ENCODE measurements at places on chromosomes 12 and 14.
A peak's percentile ranks its signal among the peaks of the same experiment; 100 is the strongest.

DNA sequence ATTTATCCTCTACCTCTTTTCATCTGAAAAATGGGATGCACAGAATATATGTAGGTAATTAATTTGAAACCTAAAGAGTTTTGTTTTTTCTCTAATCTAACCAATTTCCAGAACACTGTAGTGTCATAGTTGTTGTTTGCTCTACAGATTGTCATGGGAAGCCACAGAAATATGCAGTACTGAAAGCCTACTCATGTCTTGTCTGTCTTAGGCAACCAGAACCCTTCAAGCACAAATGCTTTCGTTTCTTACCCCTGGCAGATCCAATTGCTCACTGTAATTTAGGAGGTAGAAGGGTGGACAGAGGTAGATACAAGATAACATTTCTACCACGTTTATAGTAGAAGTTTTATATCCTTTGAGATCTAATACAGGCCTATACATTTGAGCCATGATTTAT, 330.2 kb upstream of the NOVA1 start:
- no peak for DNase-seq

DNA sequence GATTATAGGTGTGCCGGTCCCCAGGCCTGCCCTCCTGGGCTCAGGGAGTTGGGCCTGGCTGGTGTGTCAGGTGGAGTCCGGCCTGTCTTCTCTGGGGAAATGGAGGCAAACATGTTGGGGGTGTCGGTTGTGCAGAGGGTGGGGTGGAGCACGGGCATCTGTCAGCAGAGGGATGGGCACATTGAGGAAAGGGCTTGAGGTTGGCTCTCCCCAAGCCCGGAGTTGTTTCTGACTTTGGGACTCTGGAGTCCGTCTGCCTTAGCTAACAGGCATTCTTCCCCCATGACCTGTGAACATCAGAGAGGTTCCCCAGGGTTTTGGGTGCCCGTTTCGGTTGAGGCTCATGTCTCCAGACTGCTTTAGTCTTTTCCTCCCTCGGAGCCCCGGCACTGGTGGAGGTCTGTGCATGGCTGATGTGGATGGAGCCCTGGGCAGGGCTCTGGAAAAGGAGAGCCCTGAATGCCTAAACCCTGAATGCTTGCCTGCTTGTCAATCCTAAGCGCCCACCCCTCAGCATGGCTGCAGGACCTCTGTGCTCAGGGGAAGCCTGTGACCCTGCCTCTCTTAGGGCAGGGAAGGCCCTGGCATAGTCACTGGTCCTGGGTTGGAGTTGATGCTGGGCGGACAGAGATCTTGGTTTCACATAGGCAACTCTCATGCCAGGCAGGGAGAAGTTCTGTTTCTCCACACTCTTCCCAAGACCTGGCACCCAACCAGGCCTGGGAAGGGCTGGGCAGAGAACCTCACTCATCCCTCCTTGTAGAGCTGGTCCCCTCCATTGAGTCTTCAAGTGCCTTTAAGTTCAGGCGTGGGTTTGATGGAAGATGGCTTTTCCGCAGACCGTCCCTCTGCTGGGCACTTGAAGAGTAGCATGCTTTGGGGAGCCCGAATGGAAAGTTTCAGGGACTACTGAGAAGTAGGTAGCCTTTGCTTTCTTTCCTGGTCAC, 12.9 kb downstream of the NYNRIN start:
- DNase-seq, result peak; percentile 51

DNA sequence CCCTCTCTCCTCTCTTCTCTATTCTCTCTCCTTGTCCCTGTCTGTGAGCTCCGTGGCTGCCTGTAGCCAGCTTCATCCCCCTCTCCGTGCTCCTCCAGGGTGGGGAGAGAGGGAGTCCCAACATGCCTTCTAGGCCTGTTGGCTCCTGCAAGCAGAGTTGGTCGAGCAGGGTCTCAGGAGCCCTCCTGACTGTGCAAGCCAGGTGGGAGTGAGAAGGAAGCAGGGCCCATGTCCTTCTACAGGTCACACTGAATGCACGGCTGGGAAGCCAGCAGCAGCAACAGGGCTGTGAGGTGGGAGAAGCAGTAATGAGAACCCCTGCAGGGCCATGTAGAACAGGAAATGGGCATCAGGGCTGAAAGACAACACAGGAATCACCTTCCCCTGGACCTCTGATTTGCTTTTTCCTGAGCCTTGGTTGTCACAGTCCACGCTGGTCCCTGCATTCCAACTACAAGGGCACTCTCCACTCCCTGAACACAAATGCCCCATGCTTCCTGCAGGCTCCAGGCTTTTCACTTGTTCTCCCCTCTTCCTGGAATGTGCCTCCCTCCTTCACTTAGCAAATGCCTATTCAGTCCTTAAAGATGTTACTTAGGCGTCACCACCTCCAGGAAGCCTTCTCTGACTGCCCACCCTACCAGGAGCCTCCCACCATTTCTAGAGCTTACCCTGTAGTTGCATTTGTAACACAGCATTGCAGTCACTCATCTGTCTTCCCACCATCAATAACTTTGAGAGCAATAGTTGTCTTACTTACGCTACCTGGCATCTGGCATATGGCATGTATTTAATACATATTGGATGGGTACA, 51.2 kb downstream of the TSPAN11 start:
- no peak for DNase-seq

- DNase-seq, result no peak
These were observed 130.2 kb upstream of the EEA1 start for GRCh38 chr12:93059288-93059687.

GRCh38 chr14:74977164-74977900, 21.9 kb upstream of the PGF start:
- no peak for DNase-seq

DNA sequence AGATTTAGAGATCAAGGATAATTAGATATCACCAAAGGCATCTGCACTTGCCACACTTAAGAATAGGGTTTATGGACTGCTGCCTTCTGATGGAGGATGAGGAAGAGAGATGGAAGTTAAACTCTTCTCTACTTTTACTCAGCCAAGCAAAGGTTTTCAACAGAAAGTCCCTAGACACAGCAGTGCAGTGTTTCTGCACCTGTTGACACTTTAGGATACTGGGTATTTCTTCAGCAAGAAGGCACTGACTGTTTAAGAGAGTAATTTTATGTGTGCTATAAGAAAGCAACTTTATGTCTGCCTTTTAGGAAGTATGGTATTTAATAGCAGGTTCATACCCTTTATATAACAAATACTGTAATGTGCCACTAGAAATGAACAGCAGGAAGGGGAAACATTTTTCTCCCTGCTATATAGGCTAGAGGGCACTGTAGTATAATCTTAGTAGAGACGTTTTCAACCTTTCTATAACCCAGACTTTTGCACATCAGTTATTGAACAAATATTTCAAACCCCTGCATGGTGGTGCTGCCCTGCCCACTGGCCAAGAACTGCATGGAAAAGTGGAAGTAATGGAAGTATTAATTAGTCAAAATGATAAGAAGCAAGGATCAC, 225.0 kb upstream of the GRIP1 start:
- DNase-seq, result no peak

GRCh38 chr14:69083181-69083580, 69.7 kb downstream of the DCAF5 start:
- no peak for DNase-seq

DNA sequence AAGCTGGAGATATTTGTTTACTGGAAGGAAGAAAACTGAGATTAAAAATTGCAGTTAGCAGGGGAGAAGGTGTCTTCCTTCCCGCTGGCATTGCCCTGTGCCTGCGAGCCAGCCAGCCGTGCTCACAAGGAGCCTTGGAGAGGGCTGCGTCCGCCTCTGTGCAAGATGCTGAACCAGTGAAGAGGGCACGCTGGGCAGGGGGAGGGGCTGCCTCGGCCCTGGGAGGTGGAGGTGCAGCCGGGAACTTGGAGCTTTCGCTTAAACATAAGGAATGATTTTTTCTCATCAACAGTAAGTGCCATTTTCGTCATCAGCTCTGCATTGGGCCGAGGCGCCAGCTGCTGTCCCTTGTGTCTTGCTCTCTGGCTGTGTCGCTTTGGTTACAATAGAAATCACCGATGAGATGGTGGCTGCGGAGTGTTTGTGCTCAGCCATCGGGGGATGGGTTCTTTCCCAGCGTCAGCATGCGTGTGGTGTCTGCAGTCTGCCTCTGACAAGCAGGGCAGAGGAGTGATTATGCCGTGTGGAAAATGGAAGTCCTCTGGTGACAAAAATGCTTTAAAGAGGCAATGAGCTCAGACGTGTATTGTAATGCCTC, 97.3 kb downstream of the ESR2 start:
- peak; percentile 57 for DNase-seq

GRCh38 chr12:8052679-8053078, 13.5 kb downstream of the C3AR1 start:
- no peak for DNase-seq

GRCh38 chr12:82862069-82862841, 175.5 kb downstream of the TMTC2 start:
- peak; percentile 67 for DNase-seq

DNA sequence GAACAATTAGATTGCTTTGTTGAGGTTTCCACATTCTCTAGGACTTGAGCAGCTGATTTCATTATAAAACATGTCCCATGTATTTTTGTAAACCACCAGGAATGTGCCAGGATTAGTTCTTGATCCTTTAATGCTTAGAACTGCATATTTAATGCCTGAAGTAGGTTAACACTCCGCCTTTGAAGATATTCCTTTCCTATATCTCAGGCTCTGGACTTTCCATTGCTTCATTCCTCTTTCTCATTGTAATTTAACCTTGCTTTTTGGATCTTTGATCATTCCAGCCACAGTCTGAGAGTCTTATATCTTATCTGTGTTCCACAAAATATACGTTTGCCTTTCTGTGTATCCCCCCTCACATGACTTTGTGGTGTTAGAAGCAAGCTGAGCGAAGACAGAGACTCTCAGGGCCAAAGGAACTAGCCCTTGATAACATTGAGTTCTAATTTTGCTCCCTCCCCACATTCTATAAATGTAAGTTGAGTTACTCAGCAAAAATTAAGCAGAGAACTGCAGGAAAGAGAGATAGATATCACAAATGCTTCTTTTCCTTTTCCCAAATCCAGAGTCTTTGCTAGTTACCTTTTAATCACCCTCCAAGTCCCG, 2.4 kb upstream of the CLEC1B start:
- DNase-seq, result no peak

DNA sequence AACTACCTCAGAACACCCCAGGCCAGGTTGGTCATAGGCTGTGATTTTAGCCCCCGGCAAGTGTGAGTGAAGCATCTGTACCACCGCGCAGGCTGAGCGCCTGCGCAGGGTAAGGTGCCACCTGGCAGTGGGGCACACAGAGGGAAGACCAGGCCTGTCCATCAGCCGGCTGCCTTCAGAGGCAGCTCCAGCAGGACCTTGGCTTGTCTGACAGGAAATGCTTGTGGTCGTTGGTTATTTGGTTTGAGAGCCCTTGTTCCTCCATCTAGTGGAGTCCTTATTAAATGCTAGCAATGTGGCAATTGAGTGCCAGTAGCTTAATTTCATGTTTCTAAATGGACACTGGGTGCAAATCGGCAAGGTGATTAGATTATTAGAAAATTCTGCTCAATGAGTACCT, 27.5 kb downstream of the SLC25A29 start:
- DNase-seq, result peak; percentile 63

DNA sequence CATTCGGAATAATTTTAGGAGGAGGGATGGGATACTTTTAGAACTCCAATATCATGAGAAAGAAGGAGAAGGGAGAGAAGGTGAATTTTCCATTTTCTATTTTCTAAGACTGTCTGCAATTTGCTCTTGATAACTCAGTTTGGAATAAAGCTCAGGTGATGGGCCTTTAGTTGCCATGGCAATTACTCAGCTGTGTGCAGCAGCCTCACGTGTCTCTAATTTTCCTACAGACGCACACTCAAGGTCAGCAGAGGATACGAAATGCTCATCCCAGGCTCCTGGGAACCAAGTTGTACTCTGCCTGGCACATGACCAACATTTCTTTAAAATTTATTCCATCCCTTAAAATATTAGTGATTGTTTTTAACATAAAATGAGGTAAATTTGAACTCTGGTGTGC, 76.7 kb downstream of the TTC8 start:
- DNase-seq, result no peak

DNA sequence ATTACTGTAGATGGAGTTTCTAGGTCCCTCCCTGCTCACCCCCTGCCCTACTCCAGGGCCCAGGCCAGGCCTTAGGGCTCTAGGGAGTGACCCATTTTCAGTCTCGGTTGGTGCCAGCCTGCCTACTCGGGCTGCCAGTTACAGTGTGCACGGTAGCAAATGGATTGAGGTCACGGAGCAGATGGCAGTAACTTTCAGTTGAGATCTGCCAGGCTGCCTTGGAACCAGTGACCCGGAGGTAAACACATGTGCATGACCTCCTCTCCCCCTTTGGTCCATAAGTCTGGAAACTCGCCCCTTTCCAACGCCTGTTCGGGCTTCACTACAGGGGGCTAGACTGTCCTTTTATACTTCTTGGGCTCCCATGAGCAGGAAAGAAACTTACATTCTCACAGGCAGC, 139.7 kb upstream of the TBX3 start:
- DNase-seq, result no peak

DNA sequence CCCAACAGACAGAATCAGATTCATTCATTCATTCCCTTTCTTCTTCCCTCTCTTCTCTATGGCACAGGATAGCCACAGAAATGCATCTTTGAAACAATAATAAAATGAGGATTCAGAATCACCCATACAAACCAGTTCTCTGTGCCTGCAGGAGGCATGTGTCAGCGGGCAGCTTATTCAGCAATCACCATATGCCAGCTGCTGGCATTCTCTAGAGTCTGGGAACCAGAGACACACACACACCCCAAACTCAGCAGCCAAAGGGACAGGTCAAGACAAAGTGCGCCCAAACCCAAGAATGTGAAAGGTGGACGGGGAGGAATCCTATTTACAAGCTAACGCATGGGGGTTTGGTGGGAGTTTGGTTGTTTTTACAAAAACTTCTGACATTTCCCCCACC, 14.1 kb downstream of the ARF3 start:
- DNase-seq, result no peak

DNA sequence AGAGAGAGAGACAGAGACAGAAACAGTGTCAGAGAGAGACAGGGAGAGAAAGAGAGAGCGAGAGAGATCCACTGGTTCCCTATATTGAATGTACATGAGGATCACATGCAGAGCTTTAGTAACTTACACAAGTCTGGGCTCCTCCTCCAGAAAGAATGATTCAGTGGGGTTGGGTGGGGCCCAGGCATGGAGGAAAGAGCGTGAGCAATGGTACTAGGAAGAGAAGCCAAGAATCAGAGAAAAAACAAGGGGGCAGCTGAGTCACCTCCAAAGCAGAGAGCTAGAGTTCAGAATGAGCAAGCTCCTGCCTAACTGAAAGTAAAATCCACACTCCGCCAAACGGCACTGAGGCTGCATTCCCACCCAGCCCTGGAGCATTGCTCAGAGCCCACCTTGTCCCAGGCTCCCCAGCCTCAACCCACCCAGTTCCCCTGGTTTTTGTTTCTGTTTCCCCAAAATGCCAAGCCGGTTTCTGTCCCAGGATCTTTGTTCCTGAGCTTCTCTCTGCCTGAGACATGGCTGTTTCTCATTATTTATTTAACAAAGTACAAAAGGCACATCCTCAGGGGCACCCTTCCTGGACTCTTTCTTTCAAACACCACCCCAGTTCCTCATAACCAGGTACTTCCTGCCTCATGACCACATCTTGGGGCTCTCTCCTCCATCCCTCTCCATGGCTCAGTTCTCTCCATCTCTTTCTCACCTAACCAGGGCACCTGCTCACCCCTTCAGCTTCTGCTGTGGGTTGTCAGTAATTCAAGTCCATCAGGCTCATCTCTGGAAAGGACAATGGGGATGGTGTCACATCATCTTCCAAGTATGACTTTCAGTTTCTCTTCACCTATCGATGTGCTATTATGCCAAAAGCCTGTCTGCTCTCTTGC, 670.3 kb upstream of the TBX3 start:
- peak; percentile 97 for DNase-seq

GRCh38 chr14:90624227-90624626, 192.0 kb downstream of the TTC7B start:
- no peak for DNase-seq
